DMS79 treated with DMSO at 0.1 percent for 48 hours (cell line): ENCODE measurements at places on chromosomes 4 and X.
A peak's percentile ranks its signal among the peaks of the same experiment; 100 is the strongest.

GRCh38 chrX:46757593-46757992, 1.3 kb downstream of the SLC9A7 start:
- DNase-seq = no peak

DNA sequence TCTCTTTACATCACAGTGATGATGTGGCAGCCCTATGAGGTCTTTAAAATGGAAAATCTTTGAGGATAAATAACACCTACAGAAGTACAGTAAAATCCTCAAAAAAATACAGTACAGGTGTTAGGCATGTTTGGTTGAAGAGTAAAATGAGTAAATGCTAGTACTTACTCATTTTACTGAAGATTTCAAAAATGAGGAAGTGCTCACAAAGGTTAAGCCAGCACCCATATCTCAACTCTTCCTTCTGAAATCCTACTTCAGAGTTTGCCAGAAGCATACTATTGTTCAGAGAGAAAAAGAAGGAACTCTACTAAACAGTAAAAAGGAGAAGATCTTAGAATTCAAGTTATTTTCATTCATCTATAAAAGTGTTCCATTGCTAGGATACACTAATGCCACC, 130.9 kb downstream of the CBR4 start:
- DNase-seq = no peak

DNA sequence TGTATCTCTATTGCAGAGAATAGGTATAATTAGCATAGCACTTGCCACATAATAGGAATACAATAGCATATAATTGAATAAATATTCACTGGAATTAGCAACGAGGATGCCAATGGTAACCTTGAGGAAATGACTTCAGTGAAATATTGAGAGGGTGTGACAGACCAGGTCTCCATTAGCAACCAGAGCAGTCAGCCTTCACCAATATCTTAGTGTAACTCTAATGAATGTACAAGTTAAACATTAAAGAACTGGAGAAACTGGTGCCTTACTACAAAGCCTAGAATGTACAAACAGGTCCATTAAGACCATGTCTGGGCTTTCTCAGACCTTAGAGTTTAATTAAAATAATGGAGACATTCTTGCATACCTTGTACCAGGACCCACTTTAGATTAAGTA, 143.0 kb downstream of the MAGEB17 start:
- DNase-seq = no peak

DNA sequence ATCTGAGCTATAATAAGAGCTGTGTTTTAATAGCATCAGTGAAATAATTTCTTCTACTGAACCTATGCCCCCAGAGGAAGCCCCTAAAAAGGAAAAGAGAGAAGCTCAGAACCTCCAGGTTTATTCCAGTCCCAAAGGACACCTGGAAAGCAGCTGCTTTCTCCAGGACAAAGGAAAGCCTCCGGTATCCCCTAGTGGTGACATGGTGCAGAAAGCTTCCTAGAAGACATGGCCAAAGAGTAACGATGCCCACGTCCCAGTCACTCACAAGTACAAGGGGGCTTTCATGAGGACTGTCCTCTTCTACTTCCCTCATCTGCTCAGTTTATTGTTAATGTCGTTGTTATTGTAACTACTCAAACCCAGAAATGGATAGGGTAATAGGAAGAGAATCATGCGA, 343.9 kb downstream of the UNC5C start:
- DNase-seq = no peak

DNA sequence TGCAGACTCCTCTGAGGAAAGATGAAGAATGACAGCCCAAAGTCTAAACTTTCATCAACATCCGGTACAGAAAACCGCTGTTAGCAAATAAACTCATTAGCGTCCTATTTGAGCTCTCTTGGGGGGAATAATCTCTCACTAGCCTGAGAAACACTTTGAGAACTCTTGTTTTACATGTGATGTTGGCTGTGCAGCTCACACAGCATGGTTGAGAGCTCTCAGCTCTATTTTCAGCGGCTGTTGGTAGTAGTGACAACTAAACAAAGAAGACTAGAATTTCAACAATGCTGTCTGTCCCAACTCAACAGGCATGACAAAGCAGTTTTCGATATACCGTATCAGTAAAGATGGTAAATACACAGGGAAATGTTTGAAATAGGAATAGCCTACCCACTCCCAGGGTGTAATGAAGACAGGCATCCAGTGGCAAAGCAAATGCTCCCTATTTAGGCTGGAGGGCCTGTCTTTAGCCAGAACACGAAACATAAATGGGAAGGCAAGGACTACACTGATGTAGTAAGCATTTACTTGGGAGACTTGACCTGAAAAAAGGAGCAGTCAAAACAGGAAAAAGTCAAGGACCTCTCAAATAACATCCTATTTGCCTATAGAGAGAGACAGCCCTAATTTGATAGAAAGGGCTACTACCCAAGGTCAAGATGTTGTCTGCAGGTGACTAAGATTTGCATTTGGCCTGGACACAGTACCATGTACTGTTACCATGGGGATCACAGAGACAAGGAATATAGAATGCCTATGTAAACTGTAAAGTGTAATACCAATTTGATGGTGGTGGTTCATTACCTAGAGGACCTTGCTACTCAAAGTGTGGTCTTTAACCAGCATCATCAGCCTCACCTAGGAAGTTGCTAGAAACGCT, 60.4 kb downstream of the PPEF2 start:
- peak; percentile 15 for DNase-seq

GRCh38 chr4:152534541-152535359, 1.1 kb downstream of the FBXW7 start:
- peak; percentile 5 for DNase-seq
